ENCODE measurements at places on chromosomes 1 and 21. TPM values are rescaled to one million over a fixed set of nuclear protein-coding genes. Genes with fewer than 3 reads are reported as not detected.

C1orf94 gene
- total RNA-seq, result not detected

DNA sequence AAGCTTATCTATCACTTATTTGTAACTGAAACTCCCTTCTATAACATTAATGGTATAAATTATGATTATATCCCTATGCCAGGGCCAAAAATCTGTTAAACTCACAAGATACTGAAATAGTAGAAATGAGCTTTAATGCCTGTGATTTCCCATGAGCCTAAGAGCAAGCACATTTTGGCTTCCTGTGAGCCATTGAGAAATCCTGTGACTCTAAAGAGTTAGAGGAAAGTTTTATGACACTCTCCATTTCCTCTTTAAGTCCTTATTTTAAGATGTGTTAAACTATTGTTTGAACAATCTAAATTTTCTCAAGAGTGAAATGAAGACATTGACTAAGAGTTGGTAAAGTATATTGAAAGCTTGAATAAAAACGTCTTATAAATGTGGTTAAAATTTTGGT, 45.6 kb downstream of the SUCO start:
- DNase-seq, result no peak

DNA sequence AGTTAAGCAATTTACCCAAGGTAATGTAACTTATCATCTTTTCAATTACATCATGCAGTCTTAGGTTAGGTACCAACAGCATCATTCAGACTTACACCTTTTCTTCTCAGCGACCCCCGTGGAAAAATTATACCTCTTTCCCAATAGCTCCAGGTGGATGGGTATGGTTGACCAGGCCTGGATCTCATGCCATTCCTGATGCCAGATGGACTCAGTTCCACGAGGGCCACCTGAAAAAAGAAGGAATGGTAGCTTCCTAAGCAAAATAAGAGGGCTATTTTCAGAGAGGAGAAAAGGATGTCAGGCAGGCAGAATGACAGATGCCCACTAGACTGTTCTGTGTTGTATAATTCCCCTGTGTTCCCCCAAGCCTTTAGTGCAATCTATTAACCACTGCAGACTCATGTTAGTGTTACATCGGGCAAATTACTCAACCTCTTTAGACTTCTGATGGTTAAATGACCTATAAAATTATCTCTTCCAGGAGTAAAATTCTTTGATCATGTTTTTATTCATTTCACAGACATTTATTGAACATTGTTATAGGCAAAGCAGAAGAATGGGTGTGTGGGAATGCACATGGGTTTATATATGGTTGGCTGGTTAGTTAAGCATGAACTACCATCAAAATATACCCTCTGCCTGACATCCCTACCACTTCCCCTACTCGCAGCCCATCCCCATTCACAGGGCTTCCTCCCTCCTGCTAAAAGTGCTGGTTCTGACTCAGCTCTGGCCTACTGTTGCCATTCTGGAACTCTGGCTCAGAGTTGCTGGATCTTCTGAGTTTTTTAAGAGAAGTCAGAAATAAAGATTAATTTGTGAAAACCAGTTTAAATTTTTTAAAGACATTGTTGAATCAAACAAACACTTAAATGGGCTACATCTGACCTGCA, 10.6 kb upstream of the MYSM1 start:
- no peak for DNase-seq

- no peak for DNase-seq
These were observed 17.4 kb upstream of the SHE start for GRCh38 chr1:154519591-154519991.

- no peak for DNase-seq
These were observed 2.0 kb downstream of the RCC1 start for GRCh38 chr1:28507646-28508434.
